Gastrocnemius medialis (tissue), 4 donors: ENCODE measurements at places on chromosomes 11 and 22. TPM values are rescaled to one million over a fixed set of nuclear protein-coding genes. Genes with fewer than 3 reads are reported as not detected.
A peak's percentile ranks its signal among the peaks of the same experiment; 100 is the strongest.

Gene SLC5A1
- 0.24 TPM for total RNA-seq

Gene CHRNA10
- not detected for total RNA-seq

DNA sequence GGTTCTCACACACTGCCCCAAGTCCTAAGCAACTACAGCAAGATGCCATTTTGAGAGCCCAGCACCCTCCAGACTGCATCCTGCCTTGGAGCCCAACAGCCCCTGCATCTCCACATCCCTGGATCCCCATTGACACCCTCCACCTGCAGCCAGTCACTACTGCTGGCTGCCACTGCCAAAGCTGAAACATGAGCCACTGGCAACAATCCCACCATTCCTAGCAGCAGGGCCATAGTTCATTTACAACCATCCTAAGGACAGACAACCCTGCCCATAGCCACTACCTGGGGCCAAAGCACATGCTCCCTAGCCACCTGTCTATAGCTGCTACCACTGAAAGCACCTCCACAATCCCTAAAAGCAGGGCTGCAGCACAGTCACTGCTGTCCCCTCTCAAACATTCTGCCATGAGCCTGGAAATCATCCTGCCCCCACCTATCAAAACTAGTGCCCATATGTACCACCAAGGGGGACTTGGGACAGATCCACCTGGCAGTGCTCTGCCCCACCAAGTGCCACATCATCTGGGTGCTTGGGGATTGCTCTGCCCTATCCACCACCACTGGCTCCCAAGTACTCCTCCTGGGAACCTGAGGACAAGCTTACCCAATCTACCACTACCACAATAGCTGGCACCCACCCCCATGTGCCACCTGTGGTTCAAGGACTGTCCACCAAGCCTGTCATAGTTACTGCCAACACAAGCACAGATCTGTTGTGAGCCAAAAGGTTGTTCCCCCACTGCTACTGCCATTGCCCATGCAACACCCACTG lies 138.8 kb upstream of the SOX6 start:
- H3K36me3 ChIP-seq: no peaks in the 10 kb centered on the region
- H3K4me1 ChIP-seq: peaks cover 14% of the 10 kb centered on the region
- H3K4me3 ChIP-seq: no peak overlapping the region
- peak overlapping the region; percentile 37 for H3K27ac ChIP-seq
- no peaks in the 10 kb centered on the region for H3K27me3 ChIP-seq

DNA sequence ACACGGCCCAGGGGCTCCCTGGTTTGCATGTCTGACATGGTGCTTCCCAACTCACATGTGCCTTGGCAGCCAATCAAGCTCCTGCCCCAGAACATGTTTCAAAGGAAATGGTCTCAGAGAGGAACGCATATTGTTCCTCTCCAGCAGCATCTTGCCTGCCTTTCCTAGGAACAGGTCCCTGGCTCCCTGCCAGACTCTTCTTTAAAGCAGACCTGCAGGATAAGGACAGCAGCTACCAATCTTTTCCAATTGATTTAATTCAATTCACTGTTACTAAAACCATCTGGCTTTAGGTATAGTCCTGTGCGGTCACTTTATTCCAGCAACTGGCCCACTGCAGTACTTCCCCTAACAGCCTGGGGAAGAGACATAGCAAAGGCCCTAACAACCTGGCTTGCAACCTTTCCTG lies 79.9 kb downstream of the AMBRA1 start:
- no peaks in the 10 kb centered on the region for H3K36me3 ChIP-seq
- peak; percentile 7 for DNase-seq
- no peak overlapping the region for H3K4me3 ChIP-seq
- H3K27ac ChIP-seq: no peak overlapping the region

- no peaks in the 10 kb centered on the region for H3K4me1 ChIP-seq
- no peak for DNase-seq
- no peak overlapping the region for H3K27ac ChIP-seq
- H3K36me3 ChIP-seq: no peaks in the 10 kb centered on the region
These were observed 680.9 kb upstream of the ANO5 start for GRCh38 chr11:21511835-21512440.

DNA sequence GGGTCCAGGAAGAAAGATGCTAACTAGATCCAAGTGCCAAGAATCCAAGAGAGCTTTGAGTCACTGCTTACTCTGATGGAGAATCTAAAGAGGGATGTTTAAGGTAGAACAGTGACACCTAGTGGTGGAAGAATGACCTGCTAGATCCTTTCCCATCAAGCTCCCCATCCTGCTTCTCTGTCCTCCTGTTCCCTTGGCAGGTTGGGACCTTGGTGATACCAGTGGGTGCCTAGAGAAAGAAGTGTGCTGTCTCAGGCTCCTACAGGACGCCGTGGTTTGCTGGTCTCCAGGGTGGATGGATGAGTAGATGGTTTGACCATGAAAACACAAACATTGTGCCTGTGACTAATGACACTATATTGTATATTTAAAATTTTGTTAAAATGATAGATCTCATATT lies 383.7 kb downstream of the TMEM135 start:
- no peak for DNase-seq
- H3K27ac ChIP-seq: no peak overlapping the region
- H3K4me1 ChIP-seq: peaks cover 11% of the 10 kb centered on the region
- no peak overlapping the region for H3K4me3 ChIP-seq
- H3K36me3 ChIP-seq: no peaks in the 10 kb centered on the region

- DNase-seq: no peak
- no peaks in the 10 kb centered on the region for H3K36me3 ChIP-seq
- no peak overlapping the region for H3K4me3 ChIP-seq
- no peaks in the 10 kb centered on the region for H3K27me3 ChIP-seq
These were observed 57.4 kb upstream of the BMAL1 start for GRCh38 chr11:13220148-13220547.

- no peak for DNase-seq
- H3K36me3 ChIP-seq: no peaks in the 10 kb centered on the region
- H3K4me3 ChIP-seq: no peak overlapping the region
- H3K4me1 ChIP-seq: no peaks in the 10 kb centered on the region
These were observed 410.3 kb downstream of the MN1 start for GRCh38 chr22:27391092-27391770.

DNA sequence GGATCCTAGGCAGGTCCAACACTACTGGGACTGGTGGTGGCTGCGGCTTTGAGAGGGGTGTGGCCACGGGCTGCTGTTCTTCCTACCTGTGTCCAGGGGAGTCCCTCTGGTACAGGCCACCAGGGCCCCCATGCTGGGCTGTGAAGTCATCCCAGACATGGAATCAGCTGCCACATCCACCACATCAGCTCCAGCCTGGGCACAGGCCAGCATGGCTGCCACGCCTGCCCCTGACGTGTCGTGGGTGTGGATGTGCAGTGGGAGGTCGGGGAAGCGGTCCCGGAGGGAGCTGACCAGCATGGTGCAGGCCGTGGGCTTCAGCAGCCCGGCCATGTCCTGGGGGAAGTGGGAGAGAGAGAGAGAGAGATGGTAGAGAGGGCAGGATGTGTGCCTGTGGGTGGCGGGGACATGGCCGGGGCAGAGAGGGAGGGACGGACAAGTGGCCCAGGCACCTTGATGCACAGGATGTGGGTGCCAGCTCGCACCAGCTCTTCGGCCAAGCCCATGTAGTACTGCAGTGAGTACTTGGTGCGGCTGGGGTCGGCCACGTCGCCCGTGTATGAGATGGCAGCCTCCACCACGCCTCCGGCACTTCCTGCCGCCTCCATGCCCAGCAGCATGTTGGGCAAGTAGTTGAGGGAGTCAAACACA lies 6.2 kb upstream of the LRFN4 start:
- no peak overlapping the region for H3K4me3 ChIP-seq
- no peak overlapping the region for H3K27ac ChIP-seq
- H3K4me1 ChIP-seq: peaks cover 7% of the 10 kb centered on the region
- peaks cover 21% of the 10 kb centered on the region for H3K36me3 ChIP-seq
- no peaks in the 10 kb centered on the region for H3K27me3 ChIP-seq
